ENCODE measurements at places on chromosomes 1 and 21. TPM values are rescaled to one million over a fixed set of nuclear protein-coding genes. Genes with fewer than 3 reads are reported as not detected.

GRCh38 chr1:55600242-55600641, 385.1 kb upstream of the USP24 start:
- no peak for DNase-seq
- no peaks in the 10 kb centered on the region for H3K27me3 ChIP-seq
- H3K36me3 ChIP-seq, result no peaks in the 10 kb centered on the region
- no peak overlapping the region for H3K27ac ChIP-seq
- no peak overlapping the region for H3K4me3 ChIP-seq

DNA sequence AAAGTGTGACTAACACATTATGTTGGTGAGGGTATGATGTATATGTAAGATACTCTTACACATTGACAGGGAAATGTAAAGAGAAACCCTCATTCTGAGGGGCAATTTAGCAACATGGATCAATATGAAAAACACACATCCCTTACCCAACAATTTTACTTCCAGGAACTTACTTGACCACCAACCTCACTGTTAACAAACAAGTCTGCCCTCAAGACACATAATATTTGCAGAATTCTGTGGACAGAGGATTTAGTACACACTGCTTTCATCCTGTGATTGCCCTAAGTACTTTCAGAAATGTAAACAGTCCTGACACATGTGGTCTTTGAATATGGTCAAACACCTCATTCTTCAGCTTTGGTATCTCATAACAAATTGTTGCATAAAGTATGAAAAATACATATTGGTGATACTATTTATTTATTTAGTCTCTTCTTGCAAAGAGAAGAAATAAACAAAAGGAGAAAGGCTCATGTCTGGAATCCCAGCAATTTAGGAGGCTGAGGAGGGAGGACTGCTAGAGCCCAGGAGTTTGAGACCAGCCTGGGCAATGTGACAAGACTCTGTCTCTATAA, 6.9 kb downstream of the USP48 start:
- DNase-seq, result no peak
- H3K4me1 ChIP-seq, result peaks cover 19% of the 10 kb centered on the region
- H3K36me3 ChIP-seq, result peaks cover 6% of the 10 kb centered on the region
- H3K4me3 ChIP-seq, result no peak overlapping the region

DNA sequence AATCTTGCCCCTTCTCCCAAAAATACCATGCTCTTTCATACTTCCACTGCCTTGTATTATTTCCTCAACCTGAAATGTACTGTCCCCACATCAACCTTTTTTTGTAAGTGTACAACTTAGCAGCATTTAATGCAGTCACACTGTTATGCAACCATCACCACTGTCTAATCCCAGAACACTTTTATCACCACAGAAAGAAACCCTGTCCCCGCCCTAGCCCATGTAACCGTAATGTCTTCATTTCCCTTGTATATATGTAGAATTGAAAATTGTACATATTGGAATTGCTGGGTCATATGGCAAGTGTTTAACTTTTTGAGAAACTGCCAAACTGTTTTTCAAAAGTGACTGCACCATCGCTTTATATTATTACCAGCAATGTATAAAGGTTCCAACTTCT, 37.4 kb downstream of the PTP4A2 start:
- peaks cover 18% of the 10 kb centered on the region for H3K4me1 ChIP-seq
- no peak for DNase-seq
- no peak overlapping the region for H3K27ac ChIP-seq
- no peaks in the 10 kb centered on the region for H3K27me3 ChIP-seq

Gene LRRC8C
- 4.4 TPM for total RNA-seq

GRCh38 chr1:25804244-25804963, 4.4 kb downstream of the SELENON start:
- no peak overlapping the region for H3K4me3 ChIP-seq
- DNase-seq, result peak; percentile 60
- H3K27me3 ChIP-seq, result no peaks in the 10 kb centered on the region
- H3K4me1 ChIP-seq, result peaks cover 16% of the 10 kb centered on the region
- H3K27ac ChIP-seq, result no peak overlapping the region

Gene SERTAD4
- not detected for total RNA-seq

Gene LMX1A
- total RNA-seq, result not detected

DNA sequence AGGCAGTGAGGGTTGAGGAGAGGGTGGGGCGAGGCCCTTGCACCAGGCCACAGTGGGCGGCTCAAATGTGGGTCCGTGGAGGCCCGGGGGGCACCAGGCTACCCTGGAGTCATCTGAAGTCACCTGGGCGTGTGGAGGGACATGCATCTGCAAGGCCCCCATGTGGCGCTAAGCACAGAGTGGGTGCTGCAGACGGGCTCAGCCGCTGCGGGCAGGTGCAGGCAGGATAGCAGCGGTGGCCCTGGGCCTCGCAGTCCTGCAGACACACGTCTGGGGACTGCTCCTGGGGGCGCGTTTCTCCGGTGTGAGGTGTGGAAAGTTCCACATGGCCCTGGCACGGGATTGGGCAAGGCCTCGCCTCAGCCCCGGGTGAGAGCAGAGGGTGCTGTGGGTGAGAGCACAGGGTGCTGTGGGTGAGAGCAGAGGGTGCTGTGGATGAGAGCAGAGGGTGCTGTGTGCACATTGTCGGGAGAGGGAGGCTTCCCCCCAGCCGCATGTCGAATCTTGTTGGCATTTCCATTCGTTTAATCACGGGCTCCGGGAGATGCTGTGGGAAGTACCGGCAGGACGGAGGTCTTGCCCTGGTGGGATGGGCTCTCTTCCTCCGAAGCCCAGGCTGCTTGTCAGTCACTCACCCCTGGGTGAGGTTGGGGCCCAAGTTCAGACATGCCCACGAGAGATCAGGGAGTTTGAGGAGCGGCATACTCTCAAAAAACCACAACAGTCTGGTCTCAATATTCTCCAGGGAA, 46.5 kb downstream of the TP73 start:
- H3K27me3 ChIP-seq, result no peaks in the 10 kb centered on the region
- peak; percentile 41 for DNase-seq
- H3K27ac ChIP-seq, result no peak overlapping the region
- H3K36me3 ChIP-seq, result no peaks in the 10 kb centered on the region

DNA sequence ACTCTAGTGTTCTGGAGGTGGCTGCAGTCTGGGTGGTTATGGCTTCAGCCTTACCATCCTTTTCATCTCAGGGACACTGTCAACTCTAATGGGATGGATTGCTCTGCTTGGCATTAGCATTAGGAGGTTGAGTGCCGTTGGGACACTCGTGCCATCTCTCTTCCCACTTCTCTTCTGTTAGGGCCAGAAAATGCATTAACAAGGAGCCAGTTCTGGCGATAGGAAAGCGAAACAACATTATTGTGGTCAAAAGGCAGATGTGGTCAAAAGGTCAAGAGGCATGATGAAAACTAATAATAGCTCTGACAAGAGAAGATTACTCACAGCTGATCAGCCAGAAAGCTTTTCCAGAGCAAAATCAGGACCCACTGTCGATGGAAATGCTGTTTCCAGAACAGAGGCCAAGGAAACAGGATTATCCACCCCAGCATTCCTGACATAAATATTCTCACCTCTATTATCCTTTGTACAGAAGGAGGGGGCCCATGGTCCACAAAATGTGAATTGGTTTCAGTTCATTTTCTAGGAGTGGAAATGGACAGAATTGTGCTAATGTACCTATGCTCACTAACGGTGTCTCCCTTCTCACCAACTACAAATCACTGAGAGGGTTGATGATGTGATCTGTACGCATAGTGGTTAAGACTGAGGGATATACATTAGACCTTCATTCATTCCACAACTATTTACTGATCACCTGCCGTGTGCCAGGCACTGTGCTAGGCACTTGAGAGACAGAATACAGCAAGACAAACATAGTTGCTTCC, 72.0 kb downstream of the ST6GALNAC5 start:
- no peaks in the 10 kb centered on the region for H3K36me3 ChIP-seq
- DNase-seq, result no peak
- H3K4me1 ChIP-seq, result no peaks in the 10 kb centered on the region
- H3K4me3 ChIP-seq, result no peak overlapping the region

DNA sequence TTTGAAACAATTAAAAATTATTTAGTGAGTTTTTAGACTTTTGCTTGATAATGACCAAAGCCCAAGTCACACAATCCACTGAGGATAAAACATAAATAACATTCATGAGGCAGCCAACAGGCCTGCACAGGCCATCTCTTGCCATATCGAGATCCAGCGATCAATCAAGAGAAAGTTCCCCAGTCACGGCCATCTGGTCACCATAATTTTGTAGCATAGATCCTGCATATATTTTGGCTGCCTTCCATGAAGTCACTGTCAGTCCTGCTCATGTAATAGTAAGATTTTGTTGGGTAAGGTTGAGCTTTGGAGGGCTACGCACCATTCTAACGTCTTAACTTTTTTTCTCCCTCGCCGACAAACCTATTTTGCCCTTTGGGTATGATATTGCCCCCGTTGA, 17.5 kb downstream of the KPNA6 start:
- H3K4me3 ChIP-seq, result no peak overlapping the region
- DNase-seq, result no peak
- H3K27me3 ChIP-seq, result no peaks in the 10 kb centered on the region
- peaks cover 32% of the 10 kb centered on the region for H3K4me1 ChIP-seq
- no peak overlapping the region for H3K27ac ChIP-seq
- H3K36me3 ChIP-seq, result peaks cover 32% of the 10 kb centered on the region

Gene DPT
- 1.9 TPM for total RNA-seq

DNA sequence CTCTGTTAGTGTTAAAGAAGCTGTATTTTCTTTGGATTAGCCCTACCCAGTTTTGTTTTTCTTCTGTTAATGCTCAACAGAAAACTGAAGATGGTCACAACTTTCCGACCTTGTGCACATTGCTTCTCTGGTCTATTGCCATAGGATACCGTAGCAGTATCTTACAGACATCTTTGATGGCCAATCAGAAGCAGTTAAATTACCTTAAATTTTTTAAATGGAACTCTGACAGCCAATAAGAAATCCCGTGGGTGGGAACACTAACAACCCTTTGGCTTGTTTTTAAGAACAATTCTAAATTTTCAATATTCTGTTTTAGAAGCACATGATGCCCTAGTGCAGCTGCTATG, 17.2 kb downstream of the NFYC start:
- no peaks in the 10 kb centered on the region for H3K27me3 ChIP-seq
- H3K27ac ChIP-seq, result peak overlapping the region; percentile 90
- peak overlapping the region; percentile 97 for H3K4me3 ChIP-seq
- no peak for DNase-seq
- peaks cover 18% of the 10 kb centered on the region for H3K36me3 ChIP-seq

Gene ATAD3C
- total RNA-seq, result 0.27 TPM

DNA sequence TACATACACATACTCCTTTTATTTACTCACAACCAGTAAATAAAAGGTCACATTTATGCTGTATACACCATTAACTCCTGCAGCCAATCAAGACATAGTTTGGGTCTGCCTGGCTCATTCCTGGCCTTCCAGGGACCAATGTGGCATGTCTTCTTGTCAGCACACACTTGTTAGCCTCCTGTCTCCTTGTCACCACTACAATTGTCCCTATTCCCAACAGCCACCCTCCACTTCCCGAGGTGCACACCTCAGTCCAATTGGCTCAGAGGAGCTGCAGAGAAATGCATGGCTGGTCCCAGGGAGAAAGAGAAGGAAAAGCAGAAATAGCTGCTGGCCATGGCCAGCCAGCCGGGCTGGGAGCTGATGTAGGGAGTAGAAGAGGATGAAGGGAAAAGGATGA, 116.9 kb downstream of the PLXNA2 start:
- no peak for DNase-seq
- H3K4me3 ChIP-seq, result no peak overlapping the region
- H3K36me3 ChIP-seq, result peaks cover 22% of the 10 kb centered on the region
- H3K4me1 ChIP-seq, result peaks cover 7% of the 10 kb centered on the region
- H3K27ac ChIP-seq, result no peak overlapping the region
- no peaks in the 10 kb centered on the region for H3K27me3 ChIP-seq

- no peaks in the 10 kb centered on the region for H3K4me1 ChIP-seq
- no peaks in the 10 kb centered on the region for H3K27me3 ChIP-seq
- no peaks in the 10 kb centered on the region for H3K36me3 ChIP-seq
- H3K4me3 ChIP-seq, result no peak overlapping the region
These were observed 15.2 kb downstream of the LRRC38 start for GRCh38 chr1:13498553-13498952.

DNA sequence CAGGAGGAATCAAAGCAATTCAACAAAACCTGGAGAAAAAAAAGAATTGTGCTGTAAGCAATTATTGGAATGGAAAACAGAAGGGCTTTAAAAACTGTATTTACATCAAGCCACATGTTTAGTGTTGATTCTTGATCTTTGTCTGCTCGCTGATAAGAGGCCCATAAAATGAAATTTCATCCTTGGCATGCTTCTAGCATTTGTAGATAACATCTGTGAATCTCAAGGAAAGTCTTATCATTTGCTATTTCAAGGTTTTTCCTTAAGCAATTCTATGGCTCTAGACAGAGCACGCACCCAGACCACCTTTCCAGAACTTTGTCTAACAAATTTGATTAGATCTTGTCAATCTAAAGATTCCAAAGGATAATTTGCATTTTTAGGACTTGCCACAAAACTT, 181.0 kb upstream of the FGGY start:
- no peak overlapping the region for H3K4me3 ChIP-seq
- H3K27ac ChIP-seq, result no peak overlapping the region
- H3K4me1 ChIP-seq, result peaks cover 9% of the 10 kb centered on the region
- H3K36me3 ChIP-seq, result no peaks in the 10 kb centered on the region
